SW480 (cell line): ENCODE measurements at places on chromosomes 7 and 10.

- DNase-seq: peak; percentile 61
Observed at GRCh38 chr10:119165171-119166117, at the start of gene SFXN4. TSS of gene SFXN4 (minus strand) at chr10:119165714. CDS start at chr10:119165647, 67 bp downstream.

- no peak for DNase-seq
Observed at GRCh38 chr10:3652886-3653285, 132.1 kb downstream of the KLF6 start.

- DNase-seq: no peak
Observed at GRCh38 chr10:124168581-124168980, 75.2 kb upstream of the CHST15 start.

GRCh38 chr7:115146148-115146547 is 224.3 kb downstream of the MDFIC start:
- no peak for DNase-seq

- no peak for DNase-seq
Observed at GRCh38 chr7:155788616-155789000, 23.7 kb downstream of the SHH start.

DNA sequence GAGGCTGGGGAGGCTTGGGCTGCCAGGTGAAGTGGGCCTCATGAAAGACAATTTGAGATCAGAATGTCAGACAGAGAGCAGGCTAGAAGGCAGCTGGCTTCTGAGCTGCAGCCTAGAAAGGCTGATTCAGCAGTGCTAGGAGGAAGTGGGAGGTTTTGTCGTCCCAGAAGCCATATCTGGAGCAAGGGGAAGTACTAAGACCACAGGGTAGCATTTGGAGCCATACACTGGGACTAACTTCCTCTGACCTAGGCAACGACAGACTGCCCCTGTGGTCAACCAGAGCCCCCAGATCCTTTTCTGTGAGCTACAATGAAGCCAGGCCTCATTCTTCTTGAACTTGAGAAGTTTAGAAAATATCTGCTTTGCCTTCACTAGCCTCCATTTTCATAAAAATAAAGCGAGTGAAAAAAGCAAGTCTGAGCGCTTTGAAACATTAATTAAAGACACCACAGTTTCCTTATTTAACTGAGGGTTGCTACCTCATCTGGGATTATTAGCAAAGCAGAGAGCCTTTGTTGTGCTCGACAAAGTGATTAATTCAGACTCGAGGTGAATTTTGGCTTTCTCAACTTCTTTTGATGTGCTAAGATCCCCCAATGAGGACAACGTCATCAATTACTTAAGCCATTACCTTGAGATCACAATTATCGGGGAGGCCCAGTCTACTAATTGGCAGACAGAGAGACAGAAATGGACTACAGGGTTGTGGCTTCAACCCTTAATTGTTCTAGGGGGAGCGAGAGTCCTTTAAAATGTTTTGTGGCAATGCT is 26.6 kb downstream of the TBXAS1 start:
- no peak for DNase-seq

- DNase-seq: no peak
Observed at GRCh38 chr7:152086513-152086912, 61.0 kb downstream of the GALNT11 start.

- no peak for DNase-seq
Observed at GRCh38 chr10:107340326-107340725, 175.8 kb upstream of the SORCS1 start.

- DNase-seq: no peak
Observed at GRCh38 chr7:133398506-133398905, 145.6 kb downstream of the EXOC4 start.

DNA sequence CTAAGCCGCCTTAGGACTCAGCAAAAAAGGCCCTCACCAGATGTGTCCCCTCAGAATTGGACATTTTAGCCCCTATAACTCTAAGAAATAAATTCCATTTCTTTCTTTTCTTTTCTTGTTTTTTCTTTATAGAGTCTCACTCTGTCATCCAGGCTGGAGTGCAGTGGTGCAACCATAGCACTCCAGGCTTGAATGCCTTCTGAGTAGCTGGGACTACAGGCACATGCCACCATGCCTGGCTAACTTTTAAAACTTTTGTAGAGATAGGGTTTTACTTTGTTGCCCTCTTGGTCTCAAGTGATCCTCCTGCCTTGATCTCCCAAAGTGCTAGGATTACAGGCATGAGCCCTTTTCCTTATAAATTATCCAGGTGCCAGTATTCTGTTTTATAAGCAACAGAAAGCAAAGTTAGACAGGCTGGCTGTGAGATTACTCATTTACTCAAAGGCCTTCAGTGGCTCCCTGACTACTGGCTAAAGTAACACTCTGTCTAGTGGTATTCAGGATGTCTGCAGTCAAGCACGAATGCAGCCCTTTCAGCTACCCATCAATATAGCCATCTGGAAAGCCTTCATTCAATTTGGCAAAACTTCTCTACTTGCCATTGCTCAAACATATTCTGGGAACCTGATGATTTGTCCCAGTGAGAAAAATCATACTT is 128.6 kb downstream of the ICA1 start:
- no peak for DNase-seq

- DNase-seq: no peak
Observed at GRCh38 chr7:138738114-138738513, 37.0 kb upstream of the SVOPL start.

DNA sequence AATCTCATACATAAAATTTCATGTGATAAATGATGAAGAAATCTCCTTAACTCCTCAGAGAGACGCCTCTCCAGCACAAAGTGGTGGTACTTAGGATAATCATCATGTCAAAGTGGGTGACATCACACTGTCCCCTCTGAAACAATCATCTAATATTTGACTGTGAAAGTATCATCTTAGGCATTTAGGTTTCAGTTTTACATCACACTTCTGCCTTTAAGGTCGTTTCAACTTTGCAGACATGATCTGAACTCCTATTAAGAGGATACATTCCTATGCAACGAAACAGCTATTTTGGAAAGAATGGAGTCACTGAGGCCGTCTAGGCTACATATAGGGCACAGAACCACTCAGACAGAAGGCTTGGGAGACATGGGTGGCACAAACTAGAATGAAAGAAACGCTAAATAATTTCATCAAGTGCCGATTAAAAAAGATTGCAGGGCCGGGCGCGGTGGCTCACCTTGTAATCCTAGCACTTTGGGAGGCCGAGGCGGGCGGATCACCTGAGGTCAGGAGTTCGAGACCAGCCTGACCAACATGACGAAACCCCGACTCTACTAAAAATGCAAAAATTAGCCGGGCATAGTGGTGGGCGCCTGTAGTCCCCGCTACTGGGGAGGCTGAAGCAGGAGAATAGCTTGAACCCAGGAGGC is 2.0 kb downstream of the VOPP1 start:
- no peak for DNase-seq

GRCh38 chr7:150337659-150338081 is 3.8 kb downstream of the RARRES2 start:
- DNase-seq: no peak

DNA sequence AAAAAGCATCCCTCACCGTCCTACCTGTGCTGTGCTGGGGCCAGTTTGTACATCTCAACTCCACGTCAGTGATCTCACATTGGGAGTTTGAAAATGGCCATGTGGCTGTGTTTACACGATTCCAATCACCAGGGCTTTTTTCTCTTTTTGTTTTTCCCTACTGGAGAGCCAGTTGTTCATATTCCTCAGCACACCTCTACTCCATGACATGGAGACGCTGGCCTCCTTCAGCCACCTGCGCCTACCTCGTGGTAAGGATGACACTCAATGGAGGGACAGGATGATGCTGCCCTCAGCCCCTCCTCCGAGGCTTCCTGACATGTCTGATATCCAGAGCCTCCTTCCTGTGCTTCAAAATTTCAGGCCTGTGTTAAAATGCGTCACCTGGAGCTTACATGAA is 10.3 kb downstream of the CLRN3 start:
- DNase-seq: no peak

DNA sequence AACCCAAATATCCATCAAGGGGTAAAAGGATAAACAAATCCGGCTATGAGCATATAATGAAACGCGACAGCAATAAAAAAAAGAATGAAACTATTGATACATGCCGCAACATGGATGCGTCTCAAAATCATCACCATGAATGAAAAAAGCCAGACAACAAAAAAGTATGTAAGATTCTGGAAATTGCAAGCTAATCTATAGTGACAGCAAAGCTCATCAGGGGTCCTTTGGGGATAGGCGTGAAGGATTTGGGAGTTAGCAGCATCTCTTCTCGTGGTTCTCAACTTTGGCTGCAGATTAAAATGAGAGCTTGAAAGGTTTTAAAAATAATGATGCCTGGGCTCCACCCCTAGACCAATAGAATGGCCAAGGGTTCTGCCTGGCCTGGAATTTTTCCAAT is 46.0 kb upstream of the ELN start:
- no peak for DNase-seq

DNA sequence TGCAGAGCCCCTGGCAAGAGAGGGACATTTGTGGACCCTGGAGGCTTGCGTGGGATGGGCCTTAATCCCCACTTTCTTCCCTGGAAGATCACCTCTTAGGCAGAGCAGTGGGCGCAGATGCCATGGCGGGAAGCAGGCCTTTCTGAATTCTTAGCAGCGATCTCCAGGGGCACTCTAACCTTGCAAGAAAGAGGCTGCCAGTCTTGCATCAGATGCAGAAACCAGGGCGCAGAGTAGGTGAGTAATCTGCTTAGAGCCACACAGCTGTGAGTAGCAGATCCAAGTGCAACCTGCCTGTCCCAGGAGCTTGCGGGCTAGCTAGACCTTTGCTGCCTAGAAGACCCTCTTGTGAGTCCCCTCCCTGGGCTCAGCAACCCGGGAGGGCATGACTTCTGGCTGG is 40.0 kb downstream of the KCTD7 start:
- no peak for DNase-seq

DNA sequence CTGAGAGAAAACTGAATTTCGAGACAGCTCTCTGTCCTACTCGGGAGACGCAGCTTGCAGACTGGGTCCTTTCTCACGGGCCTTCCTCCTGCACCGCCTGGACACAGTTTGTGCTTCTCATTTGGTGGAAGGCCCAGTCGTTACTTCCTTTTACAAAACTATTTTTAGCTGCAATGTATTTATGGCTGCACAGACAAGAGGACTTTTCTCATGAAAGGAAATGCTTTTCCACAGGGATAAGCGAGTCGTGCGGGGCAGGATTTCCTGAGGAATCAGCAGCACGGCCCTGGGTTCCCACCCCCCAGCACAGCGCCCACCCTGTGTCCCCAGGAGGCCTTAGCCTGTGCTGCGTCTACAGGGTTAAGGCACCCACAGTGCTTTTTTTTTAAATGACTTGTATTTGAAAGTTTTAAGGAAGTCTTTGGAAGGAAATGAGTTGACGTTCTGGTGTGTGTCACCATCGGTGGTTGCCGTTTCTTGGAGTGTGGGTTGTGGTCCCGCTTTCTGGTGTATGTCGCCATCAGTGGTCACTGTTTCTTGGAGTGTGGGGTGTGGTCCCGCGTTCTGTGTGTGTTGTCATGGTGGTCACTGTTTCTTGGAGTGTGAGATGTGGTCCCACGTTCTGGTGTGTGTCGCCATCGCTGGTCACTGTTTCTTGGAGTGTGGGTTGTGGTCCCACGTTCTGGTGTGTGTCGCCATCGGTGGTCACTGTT is 50.9 kb downstream of the INPP5A start:
- no peak for DNase-seq

- no peak for DNase-seq
Observed at GRCh38 chr10:45420453-45421192, 46.6 kb downstream of the ALOX5 start.

- no peak for DNase-seq
Observed at GRCh38 chr7:103076764-103077163, 1.8 kb downstream of the ARMC10 start.
